Fibroblast of the aortic adventitia (primary cell): ENCODE measurements at places on chromosomes 6 and 20. TPM values are rescaled to one million over a fixed set of nuclear protein-coding genes. Genes with fewer than 3 reads are reported as not detected.

ZBP1 gene
- not detected in 2 replicates for total RNA-seq

PCSK2 gene
- not detected in 2 replicates for total RNA-seq

CEP162 gene
- total RNA-seq: 12.4 and 21.4 TPM in 2 replicates

GRCh38 chr6:168014428-168014827 is 17.0 kb downstream of the KIF25 start:
- no peak for DNase-seq

- DNase-seq: peak; percentile 98
Observed at GRCh38 chr6:63527658-63528514, 44.4 kb upstream of the LOC128125822 start.
